ENCODE measurements at places on chromosomes 1 and 21.

- no peak overlapping the region for H3K4me3 ChIP-seq
- no peak for DNase-seq
- no peaks in the 10 kb centered on the region for H3K27me3 ChIP-seq
- no peak overlapping the region for H3K27ac ChIP-seq
- peaks cover 29% of the 10 kb centered on the region for H3K4me1 ChIP-seq
Observed at GRCh38 chr1:234541286-234541975, 62.5 kb upstream of the TARBP1 start.

DNA sequence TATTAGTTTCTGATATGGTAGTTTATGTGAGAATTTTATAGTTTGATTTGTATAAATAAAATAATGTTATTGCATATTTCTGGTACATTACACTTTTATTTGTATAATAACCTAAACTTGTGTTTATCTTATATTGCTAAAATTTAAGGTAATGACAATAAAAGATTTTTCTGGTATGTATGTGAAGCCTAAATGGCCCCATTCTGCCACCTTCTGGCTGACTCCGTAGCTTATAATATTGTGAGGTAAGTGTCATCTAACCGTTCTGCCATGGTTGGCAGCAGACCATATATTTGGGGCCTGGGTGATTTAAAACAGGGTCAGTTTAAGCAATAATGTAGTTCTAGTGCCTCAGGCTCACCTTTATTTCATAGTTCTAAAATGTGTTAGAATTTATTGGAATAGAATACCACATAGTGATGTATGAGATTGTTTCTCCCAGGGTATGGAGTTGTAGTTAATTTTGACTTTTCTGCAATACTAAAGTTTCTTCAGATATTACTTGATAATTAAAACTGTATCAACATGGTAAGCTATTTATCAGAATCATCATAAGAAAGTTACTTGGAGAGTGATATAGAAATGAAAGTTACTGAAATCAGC lies 21.2 kb upstream of the PRKACB start:
- no peak overlapping the region for H3K27ac ChIP-seq
- no peak for DNase-seq
- peaks cover 8% of the 10 kb centered on the region for H3K4me1 ChIP-seq
- no peaks in the 10 kb centered on the region for H3K36me3 ChIP-seq

GRCh38 chr1:221264848-221265247 lies 385.6 kb downstream of the HLX start:
- no peak for DNase-seq
- H3K4me3 ChIP-seq = no peak overlapping the region
- no peak overlapping the region for H3K27ac ChIP-seq

DNA sequence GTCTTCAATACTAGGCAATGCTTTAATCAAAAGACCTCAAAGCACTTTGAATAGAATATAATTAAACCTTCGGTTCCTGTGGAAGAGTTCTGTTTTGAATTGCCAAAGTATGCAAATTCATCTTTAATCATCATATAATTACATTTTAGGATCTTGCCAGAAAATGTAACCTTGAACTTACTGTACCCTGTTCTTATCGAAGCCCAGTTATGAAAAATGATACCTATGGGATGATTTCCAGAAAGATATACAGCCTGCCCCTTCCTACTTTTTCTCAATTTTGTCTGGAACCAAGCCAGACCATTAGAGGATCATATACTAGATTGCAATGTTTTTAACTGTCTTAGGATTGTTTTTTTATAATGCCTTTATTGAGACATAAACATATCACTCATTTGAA lies 34.0 kb upstream of the ZNF281 start:
- H3K4me3 ChIP-seq = no peak overlapping the region
- H3K27me3 ChIP-seq = no peaks in the 10 kb centered on the region
- peaks cover 18% of the 10 kb centered on the region for H3K4me1 ChIP-seq
- no peak overlapping the region for H3K27ac ChIP-seq
- no peaks in the 10 kb centered on the region for H3K36me3 ChIP-seq

GRCh38 chr1:46583494-46583893 lies 20.6 kb downstream of the MKNK1 start:
- H3K27ac ChIP-seq = no peak overlapping the region
- H3K4me1 ChIP-seq = peaks cover 30% of the 10 kb centered on the region
- no peak for DNase-seq
- no peaks in the 10 kb centered on the region for H3K27me3 ChIP-seq
- peaks cover 64% of the 10 kb centered on the region for H3K36me3 ChIP-seq

DNA sequence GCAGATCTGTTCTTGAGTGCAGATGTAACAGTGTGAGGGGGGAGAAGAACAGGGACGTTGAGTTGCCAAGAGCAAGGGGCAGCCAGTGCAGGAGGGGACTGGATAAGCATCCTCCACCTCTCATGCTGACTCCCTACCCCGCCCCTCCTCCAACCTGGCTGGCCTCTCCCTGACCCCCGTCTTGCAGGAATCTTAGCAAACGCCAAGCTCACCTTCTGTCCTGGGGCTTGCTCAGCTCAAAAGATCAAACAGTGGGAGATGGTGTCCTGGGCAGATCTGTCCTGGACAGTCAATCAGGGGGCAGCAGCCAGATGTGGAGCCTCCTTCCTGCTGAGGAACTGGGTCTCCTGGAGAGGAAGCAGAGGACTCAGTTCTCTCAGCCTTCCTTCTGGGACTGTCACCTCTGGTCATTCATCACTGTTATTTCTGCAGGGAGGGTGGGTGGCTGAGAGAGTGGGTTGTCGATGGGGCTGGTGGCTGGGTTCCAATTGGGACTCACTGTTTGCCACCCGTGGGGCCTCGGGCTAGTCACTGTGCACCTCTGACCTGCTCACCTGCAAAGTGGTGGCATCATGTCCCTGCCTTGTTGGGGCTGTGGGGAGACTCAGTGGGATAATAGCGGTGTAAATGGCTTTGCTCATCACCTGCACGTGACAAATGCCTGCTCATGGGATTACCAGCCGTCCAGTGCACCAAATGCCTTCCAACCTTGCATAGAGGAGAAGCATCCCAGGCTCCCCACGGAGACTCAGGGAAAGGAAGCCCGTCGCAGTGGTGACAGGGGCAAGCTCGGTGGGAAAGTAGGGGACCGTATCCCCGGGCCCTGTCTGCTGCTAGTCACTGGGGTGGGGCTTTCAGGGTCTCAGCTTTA lies 154.4 kb downstream of the PTPRU start:
- no peaks in the 10 kb centered on the region for H3K36me3 ChIP-seq
- H3K27ac ChIP-seq = no peak overlapping the region
- DNase-seq = no peak

DNA sequence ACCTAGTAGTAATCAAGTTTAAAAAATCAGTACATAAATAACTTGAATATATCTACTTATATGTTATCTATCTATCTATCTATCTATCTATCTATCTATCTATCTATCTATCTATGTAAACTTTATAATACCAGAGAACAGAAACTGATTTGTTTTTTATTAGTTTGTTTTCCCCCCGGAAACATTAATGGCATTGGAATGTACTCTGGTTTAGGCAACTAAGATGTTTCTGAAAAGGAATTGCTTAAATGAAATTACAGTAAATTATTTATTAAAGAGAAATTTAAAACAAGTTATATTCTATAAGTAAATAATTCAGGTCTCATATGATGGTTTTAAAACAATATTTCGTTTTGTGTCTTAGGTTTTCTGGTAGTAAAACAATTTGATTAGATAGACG lies 681.0 kb upstream of the ADAMTS5 start:
- no peaks in the 10 kb centered on the region for H3K27me3 ChIP-seq
- DNase-seq = no peak
- H3K27ac ChIP-seq = no peak overlapping the region
- no peaks in the 10 kb centered on the region for H3K4me1 ChIP-seq
- H3K4me3 ChIP-seq = no peak overlapping the region

DNA sequence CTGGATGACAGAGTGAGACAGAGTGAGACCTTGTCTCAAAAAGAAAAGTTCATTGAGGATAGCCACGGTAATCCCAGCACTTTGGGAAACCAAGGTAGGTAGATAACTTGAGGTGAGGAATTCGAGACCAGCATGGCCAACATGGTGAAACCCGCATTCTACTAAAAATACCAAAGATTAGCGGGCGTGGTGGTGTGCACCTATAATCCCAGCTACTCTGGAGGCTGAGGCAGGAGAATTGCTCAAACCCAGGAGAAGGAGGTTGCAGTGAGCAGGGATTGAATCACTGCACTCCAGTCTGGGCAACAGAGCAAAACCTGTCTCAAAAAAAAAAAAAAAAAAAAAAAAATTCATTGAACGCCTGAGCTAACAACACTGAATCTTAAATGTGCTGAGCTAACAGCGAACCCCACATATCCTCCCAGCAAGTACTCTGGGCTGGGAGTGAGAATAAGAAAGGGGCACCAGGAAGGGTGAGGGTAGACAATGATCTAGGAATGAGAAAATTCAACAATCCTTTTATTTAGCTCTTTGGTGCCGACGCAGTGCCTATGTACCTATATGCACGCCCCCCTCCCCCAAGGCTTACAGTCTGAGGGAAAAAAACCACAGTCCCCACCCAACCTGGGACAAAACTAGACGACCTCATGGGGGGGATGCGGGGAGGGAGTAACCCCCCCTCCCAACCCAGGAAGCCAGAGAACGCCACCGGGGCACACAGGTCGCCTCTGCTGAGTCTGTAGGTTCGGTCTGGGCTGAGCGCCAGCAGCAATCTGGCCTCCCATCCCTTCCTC lies 1.4 kb upstream of the CACNA1S start:
- H3K4me1 ChIP-seq = peaks cover 11% of the 10 kb centered on the region
- no peak for DNase-seq
- peak overlapping the region; percentile 88 for H3K4me3 ChIP-seq
- H3K27me3 ChIP-seq = peaks cover 32% of the 10 kb centered on the region
- no peak overlapping the region for H3K27ac ChIP-seq

DNA sequence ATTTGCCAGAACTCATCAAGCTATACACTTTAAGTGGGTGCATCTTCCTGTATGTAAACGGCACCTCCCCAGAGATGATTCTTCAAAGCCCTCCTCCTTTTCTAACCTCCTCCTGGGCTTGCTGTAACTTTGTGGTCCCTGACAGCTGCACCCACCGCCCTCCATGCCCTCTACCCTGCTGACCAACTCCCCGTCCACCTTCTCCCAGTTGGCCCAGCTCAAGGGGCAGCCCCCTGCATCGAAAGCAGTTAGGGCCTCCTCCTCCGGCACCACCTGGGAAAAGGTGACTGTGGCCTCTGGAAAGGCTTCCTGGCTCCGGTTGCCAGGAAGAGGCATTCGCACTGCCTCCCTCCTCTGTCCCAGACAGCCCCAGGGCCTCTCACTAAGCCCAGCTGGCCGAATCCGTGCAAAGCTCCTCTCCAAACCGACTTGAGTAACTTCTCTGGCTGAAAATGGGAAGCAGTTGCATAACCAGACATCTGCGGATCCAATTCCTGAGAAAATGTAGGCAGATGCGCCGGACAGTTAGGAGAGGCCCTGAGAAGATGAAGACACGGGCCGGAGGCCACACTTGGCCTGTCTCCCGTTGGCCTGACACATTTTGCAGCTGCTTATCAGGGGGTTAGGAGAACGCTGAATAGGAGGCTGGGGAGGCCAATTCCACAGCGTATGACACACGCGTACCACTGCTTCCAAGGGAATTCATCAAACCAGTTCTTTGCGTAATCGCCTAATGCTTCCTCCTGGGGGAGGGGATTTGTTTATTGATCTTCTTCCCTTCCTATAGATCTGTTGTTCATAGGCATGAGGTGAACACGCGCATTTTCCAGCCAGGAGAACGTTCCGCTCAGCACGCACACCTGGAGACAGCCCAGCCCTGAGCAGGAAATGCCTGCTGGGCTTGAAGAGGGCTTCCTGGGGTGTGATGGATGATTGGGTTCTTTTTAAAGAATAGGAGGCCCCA lies 48.7 kb upstream of the COL6A2 start:
- no peaks in the 10 kb centered on the region for H3K4me1 ChIP-seq
- no peak overlapping the region for H3K4me3 ChIP-seq
- DNase-seq = no peak
- no peaks in the 10 kb centered on the region for H3K36me3 ChIP-seq

- no peak overlapping the region for H3K4me3 ChIP-seq
- H3K36me3 ChIP-seq = peaks cover 64% of the 10 kb centered on the region
- H3K27ac ChIP-seq = no peak overlapping the region
Observed at GRCh38 chr1:167977245-167977644, 40.4 kb upstream of the MPC2 start.

GRCh38 chr1:235021815-235022214 lies 106.8 kb downstream of the TOMM20 start:
- H3K4me3 ChIP-seq = no peak overlapping the region
- H3K4me1 ChIP-seq = peaks cover 65% of the 10 kb centered on the region
- H3K27ac ChIP-seq = no peak overlapping the region
- H3K36me3 ChIP-seq = peaks cover 3% of the 10 kb centered on the region
- no peak for DNase-seq

DNA sequence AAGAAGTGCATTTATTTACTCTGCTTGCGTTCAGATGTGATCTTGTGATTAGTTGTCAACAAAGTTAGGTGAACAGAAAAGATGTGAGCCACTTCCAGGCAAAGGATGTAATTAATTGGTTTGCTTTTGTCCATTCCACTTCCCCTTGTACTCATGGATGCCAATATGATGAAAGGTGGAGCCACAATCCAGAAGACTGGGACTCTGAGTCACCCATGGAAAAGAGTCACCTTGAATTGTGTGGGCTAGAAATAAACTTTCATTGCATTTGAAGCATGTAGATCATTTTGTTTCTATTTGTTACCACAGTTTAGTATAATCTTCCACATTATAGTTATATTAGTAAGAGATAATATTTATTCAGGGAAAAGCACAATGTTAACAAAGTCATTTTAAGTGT lies 684.2 kb downstream of the LTN1 start:
- no peaks in the 10 kb centered on the region for H3K4me1 ChIP-seq
- no peaks in the 10 kb centered on the region for H3K27me3 ChIP-seq
- no peak overlapping the region for H3K4me3 ChIP-seq
- no peak for DNase-seq

- no peak overlapping the region for H3K4me3 ChIP-seq
- DNase-seq = no peak
- no peak overlapping the region for H3K27ac ChIP-seq
- H3K4me1 ChIP-seq = no peaks in the 10 kb centered on the region
- peaks cover 32% of the 10 kb centered on the region for H3K27me3 ChIP-seq
Observed at GRCh38 chr1:202716654-202717053, 6.4 kb upstream of the SYT2 start.

GRCh38 chr1:161743231-161743630 lies 6.4 kb upstream of the DUSP12 start:
- H3K27me3 ChIP-seq = peaks cover 13% of the 10 kb centered on the region
- H3K4me3 ChIP-seq = no peak overlapping the region
- no peak overlapping the region for H3K27ac ChIP-seq
- H3K36me3 ChIP-seq = no peaks in the 10 kb centered on the region
- H3K4me1 ChIP-seq = peaks cover 67% of the 10 kb centered on the region

- no peak overlapping the region for H3K4me3 ChIP-seq
- H3K36me3 ChIP-seq = no peaks in the 10 kb centered on the region
- H3K4me1 ChIP-seq = peaks cover 2% of the 10 kb centered on the region
- peaks cover 2% of the 10 kb centered on the region for H3K27me3 ChIP-seq
- H3K27ac ChIP-seq = no peak overlapping the region
Observed at GRCh38 chr1:225354906-225355305, 72.9 kb downstream of the LBR start.

- DNase-seq = peak; percentile 92
- peak within 1 kb of the TSS; percentile 98 for H3K4me3 ChIP-seq
- H3K27ac ChIP-seq = peak within 1 kb of the TSS; percentile 97
- peaks cover 17% of the 10 kb centered on the region for H3K4me1 ChIP-seq
Observed at GRCh38 chr1:26169669-26170471, at the start of gene ZNF593. ZNF593 (plus strand) TSS chr1:26169908; CDS start chr1:26169984, 76 bp downstream.

Measured in stimulated activated naive B cell treated with anti-CD40 and anti-IgM and Interleukin-4, amounts not matched to agents 10 μg/mL and 1 μg/mL and 100 μg/mL, for 72 hours (primary cell).